ENCODE measurements at places on chromosomes 3 and 15. TPM values are rescaled to one million over a fixed set of nuclear protein-coding genes. Genes with fewer than 3 reads are reported as not detected.

The CYP1A2 gene
- total RNA-seq = not detected

The TRAT1 gene
- not detected for total RNA-seq

The SLITRK3 gene
- total RNA-seq = 0.48 TPM

The IGSF10 gene
- 0.13 TPM for total RNA-seq

The OCA2 gene
- total RNA-seq = 0.31 TPM

The ACOX2 gene
- total RNA-seq = 0.85 TPM

The PPP1R14D gene
- not detected for total RNA-seq

The CPNE9 gene
- total RNA-seq = 3.8 TPM

The ZNF662 gene
- not detected for total RNA-seq

The C3orf52 gene
- total RNA-seq = 11.1 TPM

The NEK10 gene
- total RNA-seq = 0.66 TPM

DNA sequence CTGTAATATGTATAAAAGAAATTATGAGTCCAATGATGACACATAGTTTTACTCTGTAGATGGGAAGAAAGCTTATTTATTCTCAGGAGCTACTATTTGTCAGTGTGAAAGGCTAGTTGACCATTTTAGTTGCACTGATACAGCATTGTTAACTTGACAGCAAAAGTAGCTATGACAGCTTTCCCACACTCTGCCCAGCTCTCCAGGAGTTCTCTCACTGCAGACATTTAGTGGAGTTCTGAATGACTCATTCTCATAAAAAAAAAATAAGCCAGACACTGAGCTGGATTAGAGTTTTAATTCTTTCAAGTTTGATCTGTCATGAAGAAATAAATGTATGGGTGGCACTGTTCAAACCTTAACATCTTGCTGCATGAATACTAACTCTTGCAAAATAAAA lies 77.2 kb upstream of the CFAP20DC start:
- no peak for DNase-seq

DNA sequence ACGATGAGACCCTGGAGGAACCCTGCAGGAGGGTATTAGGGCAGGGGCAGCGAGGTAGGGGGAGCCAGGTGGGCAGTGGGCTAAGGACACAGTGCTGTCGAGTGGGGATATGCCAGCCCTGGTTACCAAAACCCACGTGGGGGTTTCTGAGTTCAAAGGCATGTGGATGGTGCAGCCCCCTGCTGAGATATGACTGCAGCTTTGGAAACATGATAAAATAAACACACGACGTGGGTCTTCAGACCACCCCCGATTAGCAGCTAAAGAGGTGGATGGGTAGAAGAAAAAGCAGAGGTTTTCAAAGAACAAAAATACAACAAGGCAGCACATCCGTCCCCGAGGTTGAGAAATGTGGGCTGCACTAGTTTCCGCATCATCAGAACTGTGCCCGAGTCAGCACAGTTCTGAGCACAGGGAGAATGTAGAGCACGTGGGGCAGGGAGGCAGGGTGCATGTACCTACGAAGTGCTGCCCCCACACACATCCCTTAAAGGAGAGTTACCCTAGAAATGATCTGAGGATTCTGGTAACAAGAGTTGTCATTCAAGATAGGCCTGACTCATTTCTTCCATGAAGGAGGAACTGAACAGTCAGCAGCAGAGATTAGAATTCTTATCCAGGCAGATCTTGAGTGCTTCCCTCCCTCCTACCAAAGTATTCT lies 121.3 kb downstream of the RPLP1 start:
- no peak for DNase-seq

GRCh38 chr3:134179508-134179907 lies 71.2 kb downstream of the RYK start:
- no peak for DNase-seq

DNA sequence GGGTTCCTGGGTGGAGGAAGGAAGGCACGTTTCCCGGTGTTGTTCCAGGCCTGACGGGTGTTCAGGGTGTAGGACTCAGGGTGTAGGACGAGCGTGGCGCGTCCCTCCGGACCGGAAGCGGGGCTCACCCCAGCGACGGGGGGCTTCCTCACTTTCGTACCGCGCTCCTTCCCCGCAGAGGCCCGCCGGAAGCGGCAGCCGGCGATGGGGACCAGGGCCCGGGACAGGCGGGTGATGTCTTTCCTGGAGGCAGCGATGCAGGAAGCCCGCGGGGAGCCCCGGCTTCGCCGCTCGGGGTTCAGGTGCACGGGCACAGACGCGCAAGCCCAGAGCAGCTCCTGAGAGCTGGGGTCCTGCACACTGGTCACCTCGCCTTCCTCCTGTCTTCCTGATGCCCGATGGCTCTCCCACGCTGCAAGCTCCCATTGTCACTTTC lies 13.4 kb downstream of the FOXL2NB start:
- DNase-seq = peak; percentile 24

DNA sequence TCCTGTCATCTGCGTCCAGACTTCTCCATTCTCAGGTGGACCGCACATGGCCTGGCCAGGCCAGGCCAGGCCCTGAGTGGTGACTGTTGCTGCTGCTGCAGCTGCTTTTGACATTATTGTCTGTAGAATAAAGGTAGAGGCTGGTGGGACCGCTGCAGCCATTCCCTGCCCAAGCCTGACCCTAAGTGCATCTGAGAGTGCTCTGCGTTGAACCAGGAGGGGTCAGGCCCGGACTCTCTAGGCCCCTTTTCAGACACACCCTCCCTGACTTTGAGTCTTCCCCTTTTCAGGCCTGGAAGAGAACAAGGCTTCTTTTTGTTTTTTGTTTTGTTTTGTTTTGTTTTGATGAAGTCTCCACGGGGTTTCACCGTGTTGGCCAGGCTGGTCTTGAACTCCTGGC lies 54.6 kb upstream of the FLNB start:
- DNase-seq = no peak

DNA sequence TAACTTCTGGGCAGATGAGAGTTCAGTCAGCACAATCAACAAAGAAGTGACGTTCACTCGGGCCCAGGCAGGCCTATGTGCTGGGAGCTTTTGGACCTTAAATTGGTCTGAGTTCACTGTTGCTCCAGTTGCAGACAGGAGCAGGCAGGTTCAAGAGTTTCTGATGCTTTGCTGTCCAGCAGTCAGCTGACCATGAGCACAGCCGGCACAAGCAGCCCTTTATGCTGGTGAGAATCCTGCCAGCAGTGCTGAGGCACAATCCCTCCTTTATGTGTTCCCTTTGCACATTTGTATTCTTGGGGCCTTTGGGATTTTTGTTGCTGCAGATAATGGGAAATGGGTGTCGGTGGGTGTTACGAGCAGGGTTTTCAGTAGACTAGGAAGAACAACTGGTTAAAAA lies 81.2 kb upstream of the GOLGA8J start:
- no peak for DNase-seq

GRCh38 chr15:75339531-75340240 lies 3.8 kb downstream of the COMMD4 start:
- no peak for DNase-seq

GRCh38 chr3:10845839-10846656 lies 30.0 kb downstream of the SLC6A11 start:
- DNase-seq = no peak

DNA sequence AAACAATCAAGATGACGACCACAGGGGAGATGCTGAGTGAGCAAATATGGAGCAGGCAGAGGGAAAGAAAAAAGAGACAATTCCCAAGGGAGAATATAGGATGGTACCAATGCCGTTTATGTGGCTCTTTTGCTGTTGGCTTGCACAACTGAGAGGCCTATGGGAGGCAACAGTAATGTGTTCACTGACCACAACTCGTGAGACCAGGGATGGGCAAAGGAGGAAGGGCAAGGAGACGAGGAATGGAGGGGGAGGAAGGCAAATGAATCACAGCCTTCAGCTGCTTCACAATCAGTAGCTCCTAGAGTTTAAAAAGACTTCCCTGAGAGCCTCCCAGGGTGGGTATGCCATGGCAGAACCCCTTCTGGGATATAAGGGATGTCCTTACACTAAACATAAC lies 131.5 kb downstream of the SLC9A9 start:
- no peak for DNase-seq

DNA sequence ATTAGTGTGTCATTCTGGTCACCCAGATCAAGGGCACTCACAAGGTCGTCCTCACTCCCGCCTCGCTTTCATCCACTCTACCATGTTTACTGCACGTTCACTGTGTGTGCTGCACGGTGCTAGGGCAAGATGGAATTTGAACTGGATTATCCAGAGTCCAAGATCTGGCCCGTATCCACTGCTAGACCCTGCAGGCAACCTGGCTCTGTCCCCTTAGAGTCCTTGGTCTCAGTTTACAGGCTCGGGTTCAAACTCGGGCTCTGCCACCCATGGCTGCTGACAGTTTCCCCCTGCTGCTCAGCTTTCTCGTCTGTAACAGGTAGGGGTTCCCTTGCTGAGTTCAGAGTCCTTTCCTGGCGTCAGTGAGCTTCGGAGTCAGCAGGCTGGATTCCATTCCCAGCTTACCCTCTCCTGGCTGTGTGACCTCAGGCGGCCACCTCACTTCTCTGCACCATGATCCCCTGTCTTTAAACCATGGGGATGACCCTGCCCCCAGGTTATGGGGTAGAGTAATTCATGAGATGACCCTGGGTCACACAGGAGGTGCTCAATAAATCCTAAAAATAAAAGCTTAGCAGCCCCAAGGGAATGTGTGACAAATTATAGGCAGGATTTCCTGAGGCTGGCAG lies 79.6 kb upstream of the SLC6A6 start:
- no peak for DNase-seq

GRCh38 chr3:124131580-124131979 lies 139.7 kb upstream of the ROPN1 start:
- DNase-seq = no peak

- no peak for DNase-seq
Observed at GRCh38 chr3:153979418-153980251, 141.6 kb upstream of the ARHGEF26 start.

GRCh38 chr3:101458387-101458786 lies 54.6 kb downstream of the SENP7 start:
- DNase-seq = no peak

DNA sequence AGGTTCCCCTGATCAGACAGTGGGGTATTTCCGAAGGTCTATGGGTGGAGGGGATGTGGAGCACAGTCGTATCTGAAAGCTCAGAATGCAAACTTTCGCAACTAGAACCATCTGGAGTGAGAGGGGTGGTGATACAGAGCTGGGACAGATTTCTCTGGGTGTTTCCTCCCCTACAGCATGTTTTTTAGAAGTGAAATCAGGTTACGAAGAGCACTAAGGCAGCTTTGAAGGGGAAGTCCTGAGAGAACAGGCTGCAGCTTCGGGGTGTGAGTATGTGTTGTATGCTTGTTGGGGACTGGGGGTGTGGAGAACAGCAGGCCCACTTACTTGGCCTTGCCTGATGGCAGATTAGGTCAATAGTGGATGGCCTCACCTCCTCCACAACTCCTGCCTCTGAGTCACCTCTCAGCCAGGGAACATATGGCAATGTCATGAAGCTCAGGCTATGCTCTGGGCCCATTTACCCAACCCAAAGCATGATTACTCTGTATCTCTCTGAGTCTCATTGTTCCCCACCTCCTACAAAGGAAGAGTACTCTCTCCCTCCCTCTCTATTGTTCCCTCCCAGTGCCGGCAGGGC lies 107.2 kb upstream of the RASGRP1 start:
- no peak for DNase-seq

DNA sequence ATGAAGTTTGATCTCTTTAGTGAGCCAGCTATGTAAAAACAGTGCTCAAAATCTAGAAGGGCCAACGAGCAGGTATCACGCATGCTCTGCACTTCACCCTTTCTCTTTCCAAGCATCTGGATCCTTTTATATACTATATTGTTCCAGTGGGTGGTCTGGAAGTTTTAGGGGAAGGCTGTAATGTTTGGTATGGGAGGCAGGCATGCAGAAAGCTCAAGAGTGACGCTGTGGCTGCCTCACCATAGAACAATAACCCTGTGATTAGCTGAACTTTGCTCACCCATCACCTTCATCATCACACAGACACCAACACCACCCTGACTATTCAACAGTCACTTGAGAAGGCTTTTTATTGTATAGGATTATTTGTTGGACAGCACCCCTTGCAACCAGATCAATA lies 81.6 kb downstream of the FBN1 start:
- DNase-seq = no peak

DNA sequence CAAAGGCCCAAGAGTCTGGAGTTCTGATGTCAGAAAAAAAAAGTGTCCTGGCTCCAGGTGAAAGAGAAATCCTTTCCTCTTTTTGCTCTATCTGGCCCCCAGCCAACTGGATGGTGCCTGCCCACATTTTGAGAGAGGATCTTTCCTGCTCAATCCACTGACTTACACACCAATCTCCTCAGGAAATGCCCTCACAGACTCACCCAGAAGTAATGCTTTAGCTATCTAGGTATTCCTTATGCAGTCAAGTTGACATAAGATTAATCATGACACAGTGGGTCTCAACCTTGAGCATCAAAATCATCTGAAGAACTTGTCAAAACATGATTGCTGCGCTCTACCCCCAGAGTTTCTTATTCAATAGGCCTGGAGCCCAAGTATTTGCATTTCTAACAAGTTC lies 31.2 kb downstream of the STRIT1 start:
- DNase-seq = no peak

- DNase-seq = no peak
Observed at GRCh38 chr15:65829130-65829764, 37.2 kb upstream of the DENND4A start.

DNA sequence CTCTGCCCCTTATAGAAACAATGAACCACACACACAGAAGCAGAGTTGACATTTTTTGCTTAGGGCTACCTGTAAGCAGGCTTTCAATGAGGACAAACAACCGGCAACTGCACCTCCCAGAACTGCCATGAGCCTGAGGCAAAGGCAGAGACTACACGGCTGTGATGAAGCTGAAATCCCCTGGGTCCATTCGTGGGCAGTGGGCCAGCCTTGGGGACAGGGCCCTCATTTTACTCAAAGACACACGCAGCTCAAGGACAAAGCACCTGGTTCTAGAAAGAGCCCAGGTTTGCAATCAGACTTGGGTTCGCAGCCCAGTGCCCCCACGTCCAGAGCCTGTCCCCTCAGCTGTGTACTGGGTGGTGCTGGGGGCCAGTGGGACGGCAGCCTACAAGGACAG lies 17.9 kb downstream of the FAM174B start:
- no peak for DNase-seq

GRCh38 chr3:144063306-144063705 lies 91.7 kb downstream of the DIPK2A start:
- DNase-seq = no peak

GRCh38 chr3:148651549-148651948 lies 46.2 kb upstream of the AGTR1 start:
- DNase-seq = no peak

- DNase-seq = no peak
Observed at GRCh38 chr15:100638177-100638730, 35.9 kb downstream of the ASB7 start.

GRCh38 chr3:63861306-63861705 lies 2.3 kb downstream of the THOC7 start:
- DNase-seq = peak; percentile 54

Data from H9 (cell line).